ENCODE measurements at places on chromosomes 5 and 9. TPM values are rescaled to one million over a fixed set of nuclear protein-coding genes. Genes with fewer than 3 reads are reported as not detected.

Gene GGTA1
- total RNA-seq = not detected

Gene PRRX2
- not detected for total RNA-seq

Gene GLRA1
- not detected for total RNA-seq

Gene TRIO
- total RNA-seq = 95.9 TPM

Gene GRIN3A
- not detected for total RNA-seq

Gene FOXD4
- 0.10 TPM for total RNA-seq

Gene ZBTB26
- total RNA-seq = 2.2 TPM

Gene MAMDC2
- 22.7 TPM for total RNA-seq

Gene TXNDC8
- total RNA-seq = not detected

Gene IFNA21
- total RNA-seq = not detected

Data from foreskin keratinocyte (primary cell).